ENCODE measurements at places on chromosomes 7 and 10.
A peak's percentile ranks its signal among the peaks of the same experiment; 100 is the strongest.

DNA sequence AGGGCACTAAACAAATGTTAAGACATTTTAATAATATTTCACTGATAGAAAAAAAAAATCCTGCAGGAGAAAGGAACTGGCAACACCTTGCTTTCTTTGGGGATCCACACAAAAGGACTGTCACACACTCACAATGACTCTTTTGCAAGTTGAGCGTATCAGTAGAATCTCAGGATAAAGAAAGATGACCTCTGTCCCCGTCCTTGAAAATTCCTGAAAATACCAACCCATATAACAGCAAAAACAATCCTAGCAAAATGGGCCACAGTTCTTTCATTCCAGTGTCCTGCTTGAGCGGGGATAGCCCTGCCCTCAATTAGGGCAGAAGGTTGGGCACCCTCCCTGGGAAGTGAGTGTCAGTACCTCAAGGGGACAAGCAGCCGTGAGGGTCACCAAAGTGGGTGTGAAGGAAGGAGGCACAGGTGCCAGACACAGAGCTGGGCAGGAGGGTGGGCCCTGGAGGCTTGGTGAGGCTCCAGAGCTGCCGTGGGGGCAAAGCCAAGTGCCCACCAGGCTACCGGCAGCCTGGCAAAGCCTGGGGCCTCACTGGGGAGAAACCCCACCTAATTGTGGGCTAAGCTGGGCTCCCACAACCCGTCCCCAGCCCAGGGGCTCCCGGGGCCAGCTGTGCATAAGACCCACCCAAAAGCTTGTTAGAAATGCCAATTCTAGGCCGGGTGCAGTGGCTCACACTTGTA lies 2.8 kb downstream of the WDR86 start:
- no peak for DNase-seq

- DNase-seq, result no peak
These were observed 315.5 kb downstream of the RPS24 start for GRCh38 chr10:78349165-78349516.

DNA sequence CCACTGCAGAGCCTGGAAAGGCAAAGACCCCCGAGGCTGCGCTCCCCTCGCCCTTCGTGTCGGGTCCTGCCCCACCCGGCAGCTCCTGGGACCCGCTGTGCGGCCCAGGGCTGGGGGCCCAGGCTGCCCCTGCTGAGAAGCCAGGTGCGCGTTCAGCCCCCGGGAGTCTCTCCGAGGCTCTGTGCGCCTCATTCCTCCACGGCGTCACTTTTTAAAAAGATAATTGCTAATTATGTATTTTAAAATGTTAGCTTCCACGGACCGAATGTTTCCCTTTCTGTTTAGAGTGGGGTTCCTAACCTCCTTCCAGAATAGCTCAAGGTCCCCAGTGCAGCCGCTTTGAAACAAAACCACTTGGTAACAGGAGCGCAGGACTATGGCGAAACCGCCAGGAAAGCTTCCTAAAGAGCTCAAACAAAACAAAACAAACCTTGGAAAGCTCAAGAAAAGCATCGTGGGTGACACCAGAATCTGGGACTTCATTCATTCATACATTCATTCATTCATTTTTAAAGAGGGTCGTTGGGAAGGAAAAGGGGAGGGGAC lies 45.6 kb downstream of the PDIA4 start:
- DNase-seq, result no peak

- no peak for DNase-seq
These were observed 9.4 kb downstream of the FZD9 start for GRCh38 chr7:73442903-73443500.

GRCh38 chr7:82360591-82361368 lies 82.8 kb downstream of the CACNA2D1 start:
- no peak for DNase-seq

DNA sequence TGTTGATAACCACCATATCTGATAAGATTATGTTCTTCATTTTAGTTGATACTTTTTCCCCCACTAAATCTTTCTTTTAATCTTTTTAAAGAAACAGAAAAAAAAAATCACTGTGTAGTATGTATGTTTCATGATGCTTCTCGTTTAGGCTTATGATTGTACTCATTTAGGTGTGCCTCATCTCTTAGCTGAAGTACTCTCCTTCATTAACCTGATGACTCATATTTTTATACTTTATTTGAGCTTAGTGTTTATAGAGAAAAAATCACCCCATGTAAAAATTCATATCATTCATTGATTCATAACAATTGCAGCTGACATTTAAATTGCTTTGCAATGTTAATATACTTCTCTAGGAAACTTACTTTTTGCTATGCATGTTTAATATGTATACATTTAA lies 158.9 kb downstream of the MLLT10 start:
- DNase-seq, result no peak

DNA sequence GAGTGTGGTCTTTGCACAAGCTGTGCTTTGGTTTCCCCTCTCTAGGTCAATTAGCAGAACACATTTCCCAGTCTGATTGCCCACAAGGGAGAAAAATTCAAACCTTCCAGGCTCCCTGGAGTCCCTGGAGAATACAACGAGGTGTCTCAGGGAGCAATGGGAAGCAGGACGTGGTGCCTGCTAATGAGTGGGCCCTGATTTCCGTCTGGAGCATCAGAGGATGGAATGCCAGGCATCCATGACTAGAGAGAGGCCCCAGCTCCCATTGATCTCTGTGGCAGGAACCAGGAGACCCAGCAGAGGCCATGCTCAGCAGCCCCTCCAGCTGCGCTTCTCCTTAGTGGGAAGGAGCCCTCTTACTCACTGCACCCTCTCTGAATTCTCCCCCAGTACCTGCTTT lies 33.2 kb upstream of the TLX1 start:
- DNase-seq, result no peak

DNA sequence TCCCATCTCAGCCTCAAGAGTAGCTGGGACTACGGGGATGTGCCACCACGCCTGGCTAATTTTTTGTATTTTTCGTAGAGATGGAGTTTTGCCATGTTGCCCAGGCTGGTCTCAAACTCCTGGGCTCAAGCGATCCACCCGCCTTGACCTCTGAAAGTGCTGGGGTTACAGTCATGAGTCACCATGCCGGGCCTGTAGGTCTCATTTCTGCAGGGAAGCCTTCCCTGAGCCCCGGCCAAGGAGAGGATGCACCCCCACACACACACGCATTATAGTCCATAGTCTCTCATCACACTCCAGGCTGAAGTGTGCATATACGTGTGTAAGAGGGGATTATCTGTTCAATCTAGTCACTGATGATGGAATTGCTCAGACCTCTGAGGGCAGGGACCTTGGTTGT lies 29.3 kb downstream of the KCNMA1 start:
- no peak for DNase-seq

DNA sequence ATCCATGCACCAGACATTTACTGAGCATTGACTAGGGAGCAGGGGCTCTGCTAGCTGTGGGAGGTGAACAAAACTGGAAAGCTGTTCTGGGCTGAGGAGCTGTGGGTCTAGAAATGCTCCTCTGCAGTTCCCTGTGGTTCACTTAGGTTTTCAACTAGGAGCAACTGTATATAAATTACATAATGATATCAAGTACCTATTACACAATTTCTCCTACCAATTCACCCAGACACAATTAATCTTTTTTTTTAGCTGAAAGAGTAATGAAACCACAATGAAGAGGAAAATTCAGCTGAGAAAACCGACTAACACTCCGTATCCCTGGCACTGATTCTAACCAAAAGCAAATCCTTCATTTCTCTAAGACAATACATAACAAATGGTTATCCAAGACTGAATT lies 39.4 kb downstream of the COL28A1 start:
- DNase-seq, result no peak

- DNase-seq, result no peak
These were observed 548.4 kb downstream of the CNTNAP2 start for GRCh38 chr7:146665023-146665422.

GRCh38 chr7:80869821-80870751 lies 48.8 kb downstream of the SEMA3C start:
- DNase-seq, result no peak

- DNase-seq, result peak; percentile 57
These were observed at the start of gene ITPRIP for GRCh38 chr10:104337985-104338735. Gene ITPRIP (minus strand): TSS chr10:104338465. CDS start chr10:104316051, 22,414 bp downstream.

GRCh38 chr7:70693686-70694433 lies 438.1 kb upstream of the GALNT17 start:
- DNase-seq, result no peak

DNA sequence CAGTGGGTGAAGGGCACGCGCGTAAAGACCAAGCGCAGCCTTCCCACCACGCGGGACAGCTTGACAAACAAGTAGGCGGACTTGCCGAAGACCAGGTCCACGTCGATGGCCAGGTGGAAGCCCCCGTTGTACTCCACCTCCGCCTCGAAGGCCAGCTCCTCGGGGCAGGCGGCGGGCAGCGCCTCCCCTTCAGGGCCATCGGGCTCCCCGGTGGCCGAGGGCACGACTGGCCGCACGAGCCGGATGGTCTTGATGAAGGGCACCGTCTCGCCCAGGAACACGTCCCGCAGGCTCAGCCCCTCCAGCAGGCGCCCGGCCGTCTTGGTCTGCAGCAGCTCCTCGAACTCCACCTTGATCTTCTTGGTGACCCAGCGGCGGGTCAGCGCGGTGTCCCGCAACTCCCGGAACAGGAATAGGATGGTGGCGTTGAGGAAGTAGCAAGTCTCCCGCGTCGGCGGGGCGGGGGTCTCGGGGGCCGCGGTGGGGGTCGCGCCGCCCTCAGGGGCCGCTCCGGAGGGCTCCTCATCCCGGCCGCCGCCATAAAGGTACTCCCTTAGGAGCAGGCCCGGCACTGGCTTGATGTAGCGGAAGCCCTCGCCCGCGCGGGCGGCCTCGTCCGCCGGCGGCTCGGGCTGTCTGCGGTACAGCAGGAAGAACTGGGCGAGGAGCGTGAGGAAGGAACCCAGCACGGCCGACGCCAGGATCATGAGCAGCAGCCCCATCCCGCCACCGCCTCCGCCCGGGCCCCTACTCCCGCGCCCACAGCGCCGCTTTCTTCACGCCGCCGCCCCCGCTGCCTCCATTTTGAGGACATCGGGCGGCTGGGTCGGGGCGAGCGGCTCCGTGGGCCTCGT lies 507 bp downstream of the PDZD8 start:
- DNase-seq, result peak; percentile 5

DNA sequence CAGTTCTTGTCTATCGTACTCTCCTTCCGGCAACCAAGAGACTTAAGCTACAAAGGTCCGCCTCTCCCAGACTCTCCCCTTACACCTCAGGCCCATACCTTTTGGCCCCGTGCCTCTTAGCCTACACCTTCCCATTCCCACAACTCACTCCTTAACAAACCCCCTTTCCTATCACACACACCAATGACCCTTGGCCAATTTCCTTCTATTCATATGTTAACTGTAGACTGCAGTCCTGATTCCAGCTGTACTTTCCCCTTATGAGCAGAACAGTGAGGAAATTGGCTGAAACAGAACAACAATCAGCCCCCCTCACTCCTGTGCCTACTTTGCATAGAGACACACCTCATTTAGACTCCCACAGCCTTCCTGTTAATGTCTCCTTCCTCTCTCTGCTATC lies 1.4 kb upstream of the TMEM139 start:
- no peak for DNase-seq

Measured in activated CD4-positive, alpha-beta T cell treated with anti-CD3 and anti-CD28 coated beads, Interleukin-2, amount 50 U/mL, for 24 hours (primary cell).